ENCODE measurements at places on chromosomes 12 and 14.

- no peak for DNase-seq
Measured at GRCh38 chr14:79583738-79584408, 627.4 kb downstream of the DIO2 start.

DNA sequence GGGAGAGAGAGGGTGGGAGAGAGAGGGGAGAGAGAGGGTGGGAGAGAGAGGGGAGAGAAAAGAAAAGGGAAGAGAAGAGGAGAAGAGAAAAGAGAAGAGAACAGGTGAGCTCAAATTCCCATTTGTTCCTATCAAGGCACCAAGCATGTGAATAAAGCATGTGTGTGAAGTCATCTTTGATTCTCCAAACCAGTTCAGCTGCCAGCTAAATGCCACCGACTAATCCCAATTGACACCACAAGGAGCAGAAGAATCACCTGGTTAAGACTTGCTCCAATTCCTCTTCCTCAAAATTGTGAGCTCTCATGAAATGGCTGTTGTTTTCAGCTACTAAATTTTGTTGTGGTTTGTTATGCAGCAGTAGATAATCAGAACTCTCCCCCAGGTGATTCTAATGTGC, 188.9 kb downstream of the TMX1 start:
- DNase-seq = no peak

DNA sequence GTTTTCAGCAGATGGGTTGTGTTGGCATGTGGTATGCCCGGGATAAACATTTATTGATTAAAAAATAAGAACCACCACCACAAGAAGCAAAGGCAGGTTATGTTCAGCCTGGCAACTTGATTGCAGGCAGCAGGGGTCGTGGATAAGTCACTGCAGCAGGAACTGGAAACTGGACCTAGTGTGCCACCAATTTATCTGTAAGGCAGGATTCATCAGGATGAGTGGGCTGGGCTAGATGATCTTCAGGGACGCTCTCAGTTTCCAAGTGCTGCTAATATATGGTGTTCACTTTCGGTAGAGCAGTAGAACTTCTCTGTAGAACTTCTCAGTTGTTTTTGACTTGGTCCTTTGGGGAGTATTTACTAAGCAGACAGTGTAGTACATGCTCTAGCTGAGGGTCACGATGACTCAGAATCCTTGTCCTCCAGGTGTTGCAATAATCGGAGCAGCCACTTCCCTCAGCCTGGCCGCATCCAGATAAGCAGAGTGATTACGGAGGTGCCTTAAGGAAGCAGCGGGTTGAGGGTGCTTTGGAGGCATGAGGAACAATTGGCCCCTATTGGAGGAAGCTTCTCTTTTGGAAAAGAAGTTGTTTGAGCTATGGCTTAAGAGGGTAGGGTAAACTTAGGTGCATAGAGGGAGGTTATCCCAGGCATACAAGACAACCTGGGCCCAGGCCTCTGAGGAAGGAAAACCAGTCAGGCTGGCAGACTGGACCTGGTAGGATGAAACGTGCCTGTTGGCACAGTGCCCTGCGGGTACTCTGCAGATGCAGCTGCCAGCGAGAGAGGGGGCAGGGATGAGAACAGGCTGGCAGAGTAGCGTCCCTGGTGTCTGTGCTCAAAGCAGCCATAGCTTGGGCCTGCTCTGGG, 104.0 kb downstream of the GPR135 start:
- peak; percentile 45 for DNase-seq

DNA sequence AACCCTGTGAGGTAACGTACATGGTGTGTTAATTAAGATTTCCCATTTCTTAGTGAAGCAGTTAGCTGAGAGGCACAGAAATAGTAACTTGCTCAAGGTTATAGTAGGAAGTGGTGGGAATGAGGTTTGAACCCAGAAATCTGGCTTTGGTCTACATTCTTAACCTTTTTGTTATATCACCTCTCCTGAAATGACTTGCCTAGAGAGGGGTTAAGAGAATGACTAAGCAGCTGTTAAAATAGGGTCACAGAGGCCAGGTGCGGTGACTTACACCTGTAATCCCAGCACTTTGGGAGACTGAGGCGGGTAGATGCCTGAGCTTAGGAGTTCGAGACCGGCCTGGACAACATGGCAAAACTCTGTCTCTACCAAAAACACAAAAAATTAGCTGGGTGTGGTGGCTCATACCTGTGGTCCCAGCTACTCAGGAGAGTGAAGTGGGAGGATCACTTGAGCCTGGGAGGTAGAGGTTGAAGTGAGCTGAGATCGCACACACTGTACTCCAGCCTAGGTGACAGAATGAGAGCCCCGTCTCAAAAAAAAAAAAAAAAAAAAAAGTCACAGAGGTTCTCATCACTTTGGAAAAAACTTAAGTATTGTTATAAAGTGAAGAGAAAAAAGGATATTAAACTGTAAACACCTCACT, 57.6 kb upstream of the RD3L start:
- no peak for DNase-seq

DNA sequence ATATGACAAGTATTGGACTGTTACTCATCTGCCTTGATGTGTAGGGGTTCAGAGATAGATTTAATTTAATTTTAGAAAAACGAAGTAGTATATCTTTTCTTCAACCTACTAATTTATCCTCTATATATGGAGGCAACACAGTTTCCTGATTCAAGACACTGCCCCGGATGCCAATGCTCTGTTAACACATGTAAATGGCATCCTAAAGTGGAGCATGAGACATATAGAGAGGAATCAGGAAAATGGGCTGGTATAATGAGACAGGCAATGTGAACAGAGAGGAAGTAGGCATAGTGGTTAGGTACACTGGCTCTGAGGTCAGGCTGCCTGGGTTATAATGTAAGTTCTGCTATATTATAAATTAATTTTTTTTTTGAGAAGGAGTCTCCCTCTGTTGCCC, 85.6 kb downstream of the OTOGL start:
- no peak for DNase-seq
